ENCODE measurements at places on chromosomes 3 and 15. TPM values are rescaled to one million over a fixed set of nuclear protein-coding genes. Genes with fewer than 3 reads are reported as not detected.

Gene RTP4
- 3.8 TPM for total RNA-seq

Gene PEX11A
- 3.2 TPM for total RNA-seq

Gene TRPM1
- not detected for total RNA-seq

Gene HHLA2
- 0.81 TPM for total RNA-seq

Gene TNFAIP8L3
- not detected for total RNA-seq

DNA sequence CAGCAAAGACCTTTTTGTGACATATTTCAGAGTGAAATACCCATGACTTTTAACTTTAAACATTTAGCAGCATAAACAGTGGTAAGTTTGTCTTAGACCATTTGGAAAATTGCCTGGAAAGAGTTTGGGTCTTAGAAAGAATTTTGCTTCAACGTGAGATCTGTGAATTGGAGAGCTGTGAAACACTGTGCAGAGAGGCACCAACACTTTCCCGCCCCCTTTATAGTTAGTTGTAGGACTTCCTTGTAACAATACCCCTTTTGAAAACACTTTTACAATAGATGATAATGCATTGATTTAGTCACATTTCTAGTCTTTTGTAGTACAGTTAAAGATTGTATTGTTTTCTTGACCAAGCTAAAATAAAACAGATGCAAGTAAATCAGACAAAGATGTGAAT, 43.5 kb upstream of the MBNL1 start:
- no peak for DNase-seq

GRCh38 chr3:12444582-12445471, 39.5 kb upstream of the TSEN2 start:
- DNase-seq, result no peak

DNA sequence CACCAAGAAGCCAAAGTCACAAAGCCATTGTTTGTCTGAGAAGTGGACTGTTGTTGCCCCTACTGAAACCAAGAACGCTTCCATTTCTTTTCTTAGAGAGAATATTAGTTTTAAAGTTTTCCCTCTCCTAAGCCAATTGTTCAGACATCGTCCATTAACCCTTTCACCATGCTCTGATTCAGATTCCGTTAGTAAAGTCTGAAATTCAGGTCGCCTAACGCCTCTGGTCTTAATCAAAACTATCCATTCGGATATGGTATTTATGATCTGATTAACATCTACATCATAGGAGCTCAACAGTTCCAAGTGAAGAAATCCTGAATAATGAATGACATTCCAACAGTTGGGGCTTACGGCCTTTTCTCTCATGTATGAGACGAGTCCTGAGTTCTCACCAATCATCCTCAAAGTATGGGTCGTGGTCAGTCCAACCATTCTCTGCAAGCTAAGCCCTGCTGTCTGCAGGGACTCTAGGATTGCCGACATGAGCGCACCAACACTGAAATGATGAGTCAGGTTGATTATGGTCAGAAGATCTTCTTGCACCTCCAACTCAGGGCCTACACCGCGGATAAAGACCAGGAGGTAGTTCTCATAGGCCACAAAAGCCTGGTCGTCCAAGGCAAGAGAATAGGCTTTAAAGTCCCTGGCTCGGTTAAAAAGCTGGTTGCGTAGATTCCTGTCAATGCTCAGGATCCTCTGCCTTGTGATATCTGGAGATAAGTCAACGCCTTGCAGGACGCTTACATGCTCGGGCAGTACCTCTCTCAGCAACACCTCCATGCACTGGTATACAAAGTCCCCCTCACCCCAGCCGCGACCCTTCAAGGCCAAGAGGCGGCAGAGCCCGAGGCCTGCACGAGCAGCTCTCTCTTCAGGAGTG, 767 bp downstream of the EPM2AIP1 start:
- DNase-seq, result no peak

- DNase-seq, result no peak
Measured at GRCh38 chr3:51673181-51673801, 2.2 kb downstream of the TEX264 start.

- DNase-seq, result no peak
Measured at GRCh38 chr3:169955406-169955805, 11.2 kb upstream of the SEC62 start.

- no peak for DNase-seq
Measured at GRCh38 chr15:31239409-31239808, 87.2 kb upstream of the KLF13 start.

DNA sequence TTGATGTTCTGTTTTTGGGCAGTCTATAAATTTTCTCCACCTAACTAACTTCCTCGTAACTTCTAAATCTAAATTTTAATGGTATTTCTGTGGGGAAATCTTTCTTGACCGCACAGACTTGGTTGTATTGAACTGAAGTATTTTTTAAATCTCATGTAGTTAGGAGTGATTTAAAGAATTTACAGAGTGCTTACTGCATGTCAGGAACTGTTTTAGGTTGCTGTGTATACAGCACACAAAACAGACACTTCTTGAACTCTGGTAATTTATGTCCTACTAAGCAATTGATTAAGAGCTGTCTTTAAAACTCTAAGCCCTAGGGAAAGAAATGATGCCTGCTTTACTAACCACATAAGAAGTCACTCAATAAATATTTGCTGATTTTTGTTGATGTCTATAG, 1350.2 kb downstream of the ZPLD1 start:
- no peak for DNase-seq

DNA sequence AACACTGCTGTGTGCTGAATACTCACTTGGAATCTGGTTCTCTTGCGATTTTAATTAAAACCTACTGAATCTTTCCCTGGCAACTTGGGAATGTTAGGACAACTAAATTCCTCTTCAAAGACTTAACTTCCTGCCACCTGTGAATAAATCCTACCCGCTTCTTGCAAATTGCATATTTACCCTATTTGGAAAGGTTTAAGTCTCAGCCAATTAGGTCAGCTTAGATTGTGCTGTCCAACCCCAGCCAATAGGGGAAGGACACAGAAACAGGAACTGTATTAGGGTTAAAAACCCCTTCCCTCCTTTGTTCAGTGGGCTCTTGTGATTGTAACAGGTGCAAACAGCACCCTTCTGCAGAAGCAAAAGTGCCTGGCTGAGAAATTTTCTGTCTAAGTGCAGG, 38.6 kb upstream of the FSTL1 start:
- DNase-seq, result no peak

- DNase-seq, result no peak
Measured at GRCh38 chr3:2948882-2949281, 161.3 kb downstream of the IL5RA start.
